ENCODE measurements at places on chromosomes 1 and 21.

- DNase-seq: no peak
These were observed 54.1 kb downstream of the DNAJC6 start for GRCh38 chr1:65363484-65363883.

- no peak for DNase-seq
These were observed 70.8 kb downstream of the TENT5C start for GRCh38 chr1:117676615-117677130.

GRCh38 chr1:10704368-10704882 is 92.0 kb downstream of the CASZ1 start:
- no peak for DNase-seq

GRCh38 chr1:47756411-47756810 is 240.8 kb downstream of the TRABD2B start:
- no peak for DNase-seq

DNA sequence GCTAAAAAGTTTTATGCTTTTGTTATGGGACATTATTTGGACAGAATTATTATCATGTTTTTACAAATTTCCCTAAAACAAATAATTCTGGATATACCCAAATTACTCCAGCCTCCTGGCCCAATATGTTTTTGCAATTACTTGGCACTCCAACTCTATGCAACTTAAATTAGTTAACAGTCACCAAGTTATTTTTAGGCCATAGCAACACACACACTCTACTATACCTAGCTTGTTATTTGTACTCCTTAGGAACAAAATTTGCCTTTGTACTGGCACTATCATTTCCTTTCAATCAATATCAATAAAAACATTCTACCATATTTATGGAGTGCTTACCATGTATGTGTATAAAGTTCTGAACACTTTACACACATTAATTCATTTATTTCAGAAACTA is 7.7 kb downstream of the DUSP10 start:
- no peak for DNase-seq

- DNase-seq: no peak
These were observed 85.0 kb downstream of the RGS21 start for GRCh38 chr1:192401825-192402224.

GRCh38 chr1:57843760-57844159 is 419.9 kb upstream of the DAB1 start:
- DNase-seq: no peak

- DNase-seq: no peak
These were observed 199.4 kb upstream of the HMCN1 start for GRCh38 chr1:185534801-185535200.

- no peak for DNase-seq
These were observed 447.1 kb downstream of the PTPRU start for GRCh38 chr1:29683472-29683871.

DNA sequence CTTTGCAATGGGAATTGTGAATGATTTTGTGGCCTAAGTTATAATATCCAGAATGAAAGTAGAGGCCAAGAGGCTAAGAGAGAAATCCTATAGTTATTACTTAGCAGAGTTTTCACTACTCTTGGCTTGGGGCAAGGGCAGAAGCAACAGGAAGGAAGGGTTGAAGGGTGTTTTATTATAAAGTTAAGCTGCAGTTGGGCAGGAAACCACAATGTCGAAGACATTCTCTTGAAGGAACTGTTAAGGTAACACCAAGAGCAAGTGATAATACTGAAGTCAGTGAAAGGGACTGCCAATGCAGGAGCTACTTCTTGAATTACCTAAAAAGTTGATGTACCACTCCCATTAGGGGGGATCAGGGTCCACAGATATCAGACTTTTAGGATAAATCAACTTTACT is 8.3 kb downstream of the XCL2 start:
- no peak for DNase-seq

GRCh38 chr1:241738284-241739078 is 86.4 kb downstream of the WDR64 start:
- no peak for DNase-seq

DNA sequence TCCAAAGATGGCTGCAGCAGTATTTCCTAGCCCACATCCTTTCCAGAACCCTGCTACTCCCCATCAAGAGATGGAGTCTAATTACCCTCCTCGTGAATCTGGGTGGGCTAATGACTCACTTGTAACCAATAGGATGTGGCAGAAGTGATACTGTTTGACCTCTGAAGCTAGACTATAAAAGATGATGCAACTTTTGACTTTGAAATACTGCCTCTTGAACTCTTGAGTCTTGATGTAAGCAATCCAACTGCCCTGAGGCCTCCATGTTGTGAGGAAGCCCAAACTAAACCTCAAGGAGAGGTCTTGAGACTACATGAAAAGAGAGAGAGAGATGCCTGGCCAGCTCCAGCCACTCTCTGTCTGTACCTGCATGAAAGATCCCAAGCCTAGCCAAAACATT is 29.5 kb downstream of the LMO4 start:
- no peak for DNase-seq

DNA sequence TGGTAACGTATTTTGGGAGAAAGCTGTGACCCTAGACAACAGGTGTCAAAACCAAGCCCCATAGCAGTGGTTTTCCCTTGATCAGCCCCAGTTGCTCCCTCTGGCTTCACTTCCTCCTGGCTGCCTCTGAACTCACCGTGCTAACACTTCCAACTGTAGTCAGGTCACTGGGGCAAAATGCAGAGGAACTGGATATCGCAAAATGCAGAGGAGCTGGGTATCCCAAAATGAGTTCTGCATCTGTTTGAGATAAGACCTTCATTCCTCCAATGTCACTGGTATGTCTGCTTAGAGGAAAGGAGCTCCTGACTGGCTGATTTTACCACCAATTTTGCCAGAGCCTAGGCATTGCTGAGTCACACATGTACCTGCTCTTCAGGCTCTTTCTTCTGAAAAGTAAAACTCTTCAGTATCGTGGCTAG is 19.6 kb upstream of the TACSTD2 start:
- DNase-seq: no peak

- no peak for DNase-seq
These were observed 16.6 kb downstream of the SLC1A7 start for GRCh38 chr1:53125623-53126360.

GRCh38 chr1:58704616-58705021 is 4.8 kb upstream of the MYSM1 start:
- DNase-seq: no peak

DNA sequence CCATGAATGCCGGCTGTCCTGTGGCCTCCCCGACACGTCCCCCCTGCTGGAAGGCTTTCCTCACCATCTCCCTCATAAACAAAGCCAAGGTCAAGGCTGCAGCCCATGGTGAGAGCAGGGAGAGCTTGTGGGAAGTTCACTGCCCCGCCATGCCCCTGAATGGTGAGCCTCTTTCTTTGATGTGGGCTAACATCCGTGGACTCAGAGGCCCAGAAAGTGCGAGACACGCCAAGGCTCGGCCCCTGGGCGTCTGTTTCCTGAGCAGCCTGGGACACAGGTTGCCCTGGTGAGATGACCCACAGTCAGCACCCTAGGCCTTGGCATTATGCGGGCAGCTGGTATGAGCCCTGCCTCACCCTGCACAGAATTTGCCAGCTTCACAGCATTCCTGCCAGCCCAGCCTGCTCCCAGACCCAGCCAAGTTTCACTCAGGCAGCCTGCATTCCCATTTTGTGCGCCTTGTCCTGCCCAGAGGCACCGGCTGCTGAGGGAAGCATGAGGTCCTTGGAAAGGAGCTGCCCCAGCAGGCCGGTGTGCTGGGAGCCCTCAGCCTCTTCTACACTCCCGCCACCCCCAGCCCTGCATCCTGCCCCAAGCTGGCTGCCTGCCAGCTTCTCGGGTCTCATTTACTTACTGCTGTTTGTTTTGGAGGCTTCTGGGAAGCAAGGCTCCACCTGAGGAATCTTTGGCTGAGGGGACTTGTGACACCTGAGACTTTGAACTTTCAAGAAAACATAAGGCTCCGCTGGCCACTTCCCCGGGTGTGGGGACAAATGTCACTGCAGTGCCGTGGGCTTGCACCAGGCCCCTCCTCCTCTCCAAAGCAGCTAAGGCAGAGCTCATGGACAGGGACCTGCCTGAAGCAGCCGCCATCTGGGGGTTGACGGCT is 31.9 kb downstream of the NEK2 start:
- DNase-seq: no peak

GRCh38 chr1:60504206-60504840 is 430.8 kb upstream of the C1orf87 start:
- DNase-seq: no peak

All from activated naive CD4-positive, alpha-beta T cell (primary cell).